ENCODE measurements at places on chromosomes 13 and 19.
A peak's percentile ranks its signal among the peaks of the same experiment; 100 is the strongest.

- no peak for DNase-seq
Measured at GRCh38 chr19:30570194-30570593, 198.0 kb downstream of the ZNF536 start.

DNA sequence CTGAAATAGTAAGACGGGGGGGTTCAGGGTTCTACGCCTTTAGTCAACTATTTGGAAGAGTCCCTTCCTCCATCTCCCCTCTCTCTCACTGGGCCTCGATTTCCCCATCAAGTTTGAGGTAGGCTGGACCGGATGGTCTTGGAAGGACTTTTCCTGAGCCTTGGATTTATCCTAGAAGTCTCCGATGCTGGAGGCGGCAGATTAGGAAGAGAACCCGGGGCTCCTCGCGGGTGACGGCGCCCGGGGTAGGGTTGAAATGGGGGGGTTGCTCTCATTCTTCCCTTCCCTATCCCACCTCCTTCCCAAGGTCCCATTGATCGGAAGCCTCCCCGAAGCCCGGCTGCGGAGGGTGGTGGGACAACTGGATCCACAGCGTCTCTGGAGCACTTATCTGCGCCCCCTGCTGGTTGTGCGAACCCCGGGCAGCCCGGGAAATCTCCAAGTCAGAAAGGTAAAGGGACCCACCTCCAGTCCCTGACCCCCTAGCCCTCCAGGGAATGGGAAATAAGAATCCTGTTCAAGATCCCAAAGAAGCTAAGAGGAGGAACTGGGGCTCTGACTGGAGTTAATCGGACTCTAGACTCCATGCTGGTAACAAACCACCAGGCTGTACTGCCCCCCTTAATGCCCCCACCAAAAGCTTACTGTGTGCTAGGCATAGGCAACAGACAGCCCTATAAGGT, 781 bp downstream of the QPCTL start:
- DNase-seq: peak; percentile 56

GRCh38 chr19:43380771-43381386, 27.4 kb downstream of the CD177 start:
- DNase-seq: no peak

GRCh38 chr13:39692660-39693438, 37.4 kb downstream of the COG6 start:
- DNase-seq: no peak

- DNase-seq: no peak
Measured at GRCh38 chr19:1618157-1619093, 13.2 kb upstream of the UQCR11 start.

- DNase-seq: no peak
Measured at GRCh38 chr19:13984875-13985741, 21.0 kb downstream of the RFX1 start.

DNA sequence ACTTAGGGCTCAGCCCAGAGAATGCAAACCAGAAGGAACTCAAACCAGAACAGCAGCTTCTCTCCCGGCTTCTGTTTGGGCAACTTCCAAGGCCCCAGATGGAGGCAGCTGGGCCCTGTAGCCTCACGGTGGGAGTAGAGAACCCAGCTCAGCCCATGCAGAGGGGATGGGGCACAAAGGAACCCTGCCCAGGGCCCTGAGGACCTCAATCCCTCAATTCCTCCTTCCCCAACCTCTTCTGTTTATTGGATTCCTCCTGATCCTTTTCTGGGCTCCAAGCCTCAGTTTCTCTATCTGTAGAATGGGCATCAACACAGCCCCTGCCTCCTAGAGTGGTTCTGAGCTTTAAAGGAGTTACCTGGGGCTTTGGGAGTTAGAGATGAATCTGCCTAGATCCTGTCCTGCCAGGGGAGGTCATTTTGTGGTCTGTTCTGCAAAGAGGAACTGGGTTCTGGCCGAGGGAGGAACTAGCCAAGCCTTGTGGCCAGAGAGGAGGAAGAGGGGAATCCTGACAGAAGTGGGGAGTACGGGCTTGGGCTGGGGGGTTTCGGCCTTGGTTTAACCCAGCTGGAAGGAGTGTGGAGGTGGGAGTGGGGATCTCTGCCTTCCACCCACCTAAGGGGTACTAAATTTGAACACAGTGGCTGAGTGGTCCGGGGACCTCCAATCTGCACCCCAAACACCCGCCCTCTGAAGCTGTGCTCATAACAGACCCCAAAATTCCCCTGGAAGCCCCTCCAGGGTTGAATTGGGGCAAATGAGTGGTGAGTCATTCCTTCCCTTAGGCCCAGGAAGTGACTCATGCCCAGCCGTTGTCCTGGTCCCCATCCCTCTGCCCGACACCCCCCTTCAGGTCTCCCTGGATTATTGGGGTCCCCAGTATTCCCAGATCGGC, 2.7 kb downstream of the ADGRE5 start:
- peak; percentile 59 for DNase-seq

DNA sequence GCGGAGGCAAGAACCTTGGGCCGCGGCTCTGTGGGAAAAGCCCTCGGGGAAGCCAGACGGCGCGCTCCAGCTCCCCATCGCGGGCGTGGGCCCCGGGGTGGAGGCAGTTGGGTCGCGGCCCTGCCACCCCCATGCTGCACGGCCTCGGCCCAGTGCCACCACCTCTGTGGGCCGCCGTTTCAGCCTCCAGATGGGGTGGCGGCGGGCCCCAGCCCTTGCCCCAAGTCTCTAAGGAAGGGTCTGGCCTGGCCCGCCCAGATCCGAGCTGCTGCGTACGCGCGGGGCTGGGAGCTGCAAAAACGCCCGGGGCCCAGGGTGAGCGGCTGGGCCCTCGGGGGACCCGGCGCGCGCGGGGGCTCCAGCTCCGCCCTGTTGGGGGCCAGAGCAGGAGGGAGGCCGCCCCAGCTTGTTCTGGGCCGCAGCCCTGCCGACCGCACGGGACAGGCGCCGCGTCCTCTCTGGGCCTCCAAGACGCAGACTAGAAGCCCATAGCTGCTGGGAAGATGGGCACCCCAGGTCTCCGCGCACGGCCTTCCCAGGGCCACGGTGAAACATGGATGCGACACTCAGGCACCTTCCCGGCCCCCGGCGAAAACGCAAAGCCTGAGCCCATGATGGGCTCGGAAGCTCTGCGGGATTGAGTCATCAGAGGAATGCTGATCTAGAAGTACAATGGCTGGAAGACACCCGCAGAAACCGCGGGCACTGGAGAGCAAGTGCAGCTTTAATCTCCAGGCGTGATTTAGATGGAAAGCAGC, 110.1 kb downstream of the KCTD15 start:
- no peak for DNase-seq

DNA sequence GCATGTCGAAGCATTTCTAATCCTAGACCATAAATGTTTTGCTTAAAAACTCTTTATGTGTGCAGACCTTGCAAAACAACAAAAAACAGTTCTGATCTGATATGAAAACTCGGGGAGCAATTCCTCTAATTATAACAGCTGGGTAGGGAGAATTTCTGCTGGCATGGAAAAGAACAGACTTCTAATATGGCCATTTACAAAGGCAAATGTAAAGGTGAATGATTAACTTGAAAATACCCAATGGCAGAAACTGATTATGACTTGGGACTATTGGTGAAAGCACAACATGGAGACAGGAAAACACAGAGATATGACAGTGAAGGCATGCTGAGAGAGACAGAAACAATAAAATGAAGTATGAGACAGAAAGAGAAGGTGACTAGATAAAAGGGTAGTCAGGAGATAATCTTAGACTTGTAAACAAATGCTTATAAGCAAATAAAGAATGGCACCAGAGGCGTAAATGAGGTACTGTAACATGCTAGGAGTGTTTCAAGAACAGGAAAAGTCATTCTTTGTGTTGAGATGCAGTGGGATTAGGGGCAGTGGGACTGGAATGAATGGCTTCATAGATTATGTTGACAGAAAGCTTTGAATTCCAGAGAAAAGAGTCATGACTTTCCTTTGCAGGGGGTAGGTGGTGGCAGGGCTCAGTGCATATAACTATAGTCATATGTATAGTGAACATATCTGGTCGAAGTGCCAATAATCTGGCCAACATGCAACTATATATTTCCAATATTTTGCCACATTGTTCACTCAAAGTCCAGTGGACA, 393.0 kb downstream of the ITGBL1 start:
- no peak for DNase-seq

GRCh38 chr13:90270226-90270625, 1077.3 kb upstream of the MIR17HG start:
- DNase-seq: no peak

DNA sequence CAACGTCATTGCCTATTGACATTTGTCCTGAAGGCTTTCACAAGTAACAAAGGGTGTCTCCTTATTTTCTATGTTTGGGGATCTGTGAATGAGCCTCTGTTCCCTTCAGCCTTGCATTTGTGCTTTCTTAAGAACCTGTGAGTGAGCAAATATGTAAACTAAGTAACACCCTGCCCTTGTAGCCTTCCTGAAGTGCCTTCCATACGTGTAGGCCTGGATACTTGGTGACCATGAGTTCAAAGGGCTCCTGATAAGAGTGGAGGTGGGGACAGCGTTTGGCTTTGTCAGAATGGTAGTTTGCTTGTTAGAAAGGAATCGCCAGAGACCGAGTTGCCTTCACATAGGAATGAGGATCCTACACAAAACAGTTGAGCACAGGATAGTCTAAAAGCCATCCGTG, 14.5 kb upstream of the CCDC97 start:
- DNase-seq: no peak

- no peak for DNase-seq
Measured at GRCh38 chr13:85825454-85825853, 26.2 kb upstream of the SLITRK6 start.

DNA sequence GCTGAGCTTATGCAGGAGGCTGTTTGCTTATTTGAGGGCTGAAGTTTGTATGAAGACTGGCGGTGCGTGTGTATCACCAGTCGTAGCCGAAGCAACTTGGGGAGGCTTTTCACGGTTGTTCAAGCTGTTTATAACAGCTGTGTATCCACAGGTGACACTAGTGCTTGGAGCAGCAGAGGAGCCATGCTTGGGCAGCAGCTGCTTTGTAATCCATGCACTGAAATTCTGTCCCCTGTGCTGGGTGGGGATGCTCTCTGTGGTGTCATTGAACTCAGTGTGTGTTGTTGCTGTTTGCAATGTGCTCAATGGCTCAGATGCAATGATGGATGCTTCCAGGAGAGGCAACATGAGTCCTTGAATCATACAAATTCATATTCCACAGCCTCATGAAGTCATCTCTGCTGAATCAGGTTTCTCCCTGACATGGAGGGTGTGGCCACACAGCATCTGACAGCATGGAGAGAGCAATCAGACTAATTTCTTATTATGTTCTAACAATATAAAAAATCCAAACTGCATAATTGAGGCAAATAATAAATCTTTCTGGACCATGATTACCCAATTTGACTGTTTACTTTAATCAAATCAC, 18.8 kb upstream of the GTF3A start:
- no peak for DNase-seq

GRCh38 chr19:36106441-36106840, 4.5 kb upstream of the OVOL3 start:
- no peak for DNase-seq

DNA sequence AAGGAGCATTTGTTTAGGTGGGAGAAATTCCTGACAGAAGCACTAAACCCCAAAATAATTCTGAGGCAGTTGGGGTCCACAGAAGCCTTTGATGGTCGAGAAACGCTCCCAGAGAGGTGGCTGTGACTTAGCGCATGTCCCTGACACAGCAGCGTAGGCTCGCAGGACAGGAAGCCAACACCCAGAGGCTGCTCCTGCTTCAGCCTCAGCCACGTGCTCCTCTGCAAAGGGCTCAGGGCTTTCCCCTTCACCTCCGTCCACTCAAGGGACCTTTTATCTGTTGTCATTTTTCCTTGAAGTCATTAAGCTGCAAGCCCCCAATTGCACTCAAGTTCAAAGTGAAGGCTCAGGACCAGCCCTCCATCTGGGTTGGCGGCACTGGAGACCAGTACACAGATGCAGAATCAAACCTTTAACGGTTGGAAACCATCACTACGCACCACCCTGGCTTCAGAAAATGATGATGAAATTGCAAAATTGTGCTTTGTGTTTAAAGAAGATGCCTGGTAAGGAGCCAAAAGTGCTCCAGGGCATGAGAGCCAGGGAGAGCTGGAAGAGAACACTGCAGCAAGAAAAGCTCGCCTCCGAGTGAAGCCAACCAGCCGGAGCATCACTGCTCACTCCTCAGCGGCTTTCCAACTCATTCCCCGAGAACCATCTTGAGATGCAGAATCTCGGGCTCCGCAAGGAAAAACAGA, 219.6 kb downstream of the RAP2A start:
- DNase-seq: no peak

DNA sequence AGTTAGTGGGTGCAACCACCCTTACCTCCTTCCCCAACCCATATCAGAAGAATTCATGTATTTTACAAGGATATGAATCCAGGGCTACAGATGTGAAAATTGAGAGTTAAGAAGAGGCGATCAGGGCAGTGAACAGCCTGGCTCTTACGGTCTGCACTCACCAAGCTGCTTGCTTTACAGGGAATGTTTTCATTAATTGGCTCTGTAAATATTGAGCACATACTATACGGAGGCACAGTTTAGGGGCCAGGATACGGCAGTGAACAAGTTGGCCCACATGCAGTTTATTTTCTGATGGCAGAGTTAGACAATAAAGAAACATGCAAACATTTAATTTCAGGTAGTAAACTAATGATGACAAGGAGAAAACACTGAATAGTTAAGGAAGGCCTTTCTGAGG, 6.4 kb downstream of the POLR1D start:
- no peak for DNase-seq

GRCh38 chr13:104267206-104267811, 1201.1 kb upstream of the SLC10A2 start:
- no peak for DNase-seq

GRCh38 chr13:112733661-112734379, 44.0 kb downstream of the ATP11A start:
- no peak for DNase-seq

GRCh38 chr13:28147495-28147894, 9.2 kb downstream of the PAN3 start:
- no peak for DNase-seq

GRCh38 chr19:51294211-51294976, 17.1 kb upstream of the IGLON5 start:
- DNase-seq: no peak

- no peak for DNase-seq
Measured at GRCh38 chr19:16559780-16560276, 12.4 kb downstream of the SLC35E1 start.

DNA sequence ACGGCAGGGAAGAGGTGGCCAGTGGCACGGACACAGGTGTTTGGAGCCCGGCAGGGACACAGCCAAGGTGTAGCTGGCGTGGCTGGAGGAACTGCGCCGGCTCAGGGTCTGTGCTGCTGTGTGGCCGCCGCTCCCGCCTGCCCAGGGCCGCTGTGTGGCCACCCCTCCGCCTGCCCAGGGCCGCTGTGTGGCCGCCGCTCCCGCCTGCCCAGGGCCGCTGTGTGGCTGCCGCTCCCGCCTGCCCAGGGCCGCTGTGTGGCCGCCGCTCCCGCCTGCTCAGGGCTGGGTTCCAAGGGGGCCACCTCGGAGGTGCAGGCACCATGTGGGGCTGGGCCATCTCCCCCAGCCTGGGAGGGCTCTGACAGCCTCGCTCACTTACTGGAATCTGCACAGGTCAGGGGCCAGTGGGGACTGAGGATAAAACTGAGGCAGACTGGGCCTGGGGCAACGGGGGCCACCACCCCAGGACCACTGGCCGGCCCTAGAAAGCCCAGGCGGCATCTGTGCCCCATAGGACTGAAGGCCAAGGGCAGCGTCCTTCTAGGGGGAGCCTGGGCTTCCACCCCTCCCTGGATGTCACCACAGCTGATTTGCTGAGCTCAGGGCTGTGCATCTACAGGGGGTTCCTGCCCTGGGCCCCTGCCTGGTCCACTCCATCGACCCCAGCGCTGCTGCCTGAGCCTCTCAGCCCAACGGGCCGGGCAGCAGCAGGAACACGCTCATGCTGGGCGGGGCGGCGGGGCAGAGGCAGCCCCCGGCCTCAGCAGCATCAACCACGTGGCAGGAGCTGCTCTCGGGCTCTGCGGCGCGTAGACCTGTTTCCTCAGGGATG, 21.5 kb downstream of the C13orf46 start:
- DNase-seq: no peak

GRCh38 chr19:33713194-33713593, 83.5 kb upstream of the KCTD15 start:
- no peak for DNase-seq

Data from stimulated activated CD8-positive, alpha-beta memory T cell treated with anti-CD3 and anti-CD28 coated beads, Interleukin-12 subunit alpha, Interleukin-12 subunit beta, amount 100 ng/mL, for 4 hours (primary cell).